HCEC 1CT (cell line): ENCODE measurements at places on chromosomes 2 and 18.
A peak's percentile ranks its signal among the peaks of the same experiment; 100 is the strongest.

GRCh38 chr2:138373993-138374408 lies 127.6 kb upstream of the SPOPL start:
- DNase-seq, result peak; percentile 61

DNA sequence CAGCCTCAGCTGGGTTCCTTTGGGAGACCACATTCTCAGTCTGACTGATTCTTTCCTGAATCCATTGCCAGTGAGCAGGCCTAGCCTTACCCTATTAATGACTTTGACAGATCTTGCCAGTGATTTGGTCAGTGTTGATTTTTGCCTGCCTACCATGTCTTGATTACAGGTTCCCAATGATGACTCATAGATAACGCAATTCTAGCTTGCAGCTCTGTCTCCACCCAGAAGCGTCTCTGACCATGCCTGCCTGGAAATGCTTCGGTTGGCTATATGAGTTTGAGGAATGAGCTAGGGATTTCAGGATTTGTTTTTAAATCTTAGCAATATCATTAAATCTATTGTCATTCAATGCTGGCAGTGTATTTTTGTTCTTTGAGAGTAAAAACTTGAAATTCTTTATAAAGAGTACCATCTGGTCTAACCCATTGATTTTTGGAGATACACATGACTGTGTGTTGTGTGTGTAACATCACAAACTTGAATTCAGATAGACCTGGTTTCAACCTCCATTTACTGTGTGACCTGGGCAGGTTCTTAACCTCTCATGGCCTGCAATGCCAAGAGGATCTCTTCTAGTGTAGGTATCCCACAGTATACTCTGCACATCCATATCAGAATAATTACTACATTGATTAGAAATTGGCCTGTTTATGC lies 57.0 kb downstream of the CCDC150 start:
- DNase-seq, result peak; percentile 56

DNA sequence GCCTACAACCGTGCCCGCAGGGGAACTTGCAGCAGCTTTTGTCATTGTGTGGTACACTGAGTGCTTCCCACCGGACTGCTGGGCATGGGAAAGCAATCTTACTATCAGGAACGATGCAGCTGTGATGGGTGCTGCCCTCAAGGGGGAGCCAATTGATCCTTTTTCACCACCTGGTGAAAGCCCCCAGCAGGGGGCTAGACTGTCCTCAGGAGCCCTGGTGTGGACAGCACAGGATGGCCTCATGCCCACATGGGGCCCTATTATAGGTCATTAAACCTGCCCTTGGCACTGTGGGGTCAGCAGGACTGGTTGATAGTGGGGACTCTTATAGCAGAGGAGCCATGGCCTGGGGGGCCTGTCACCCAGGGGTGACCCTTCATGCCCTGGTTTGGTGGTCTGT lies 172.2 kb downstream of the GLI2 start:
- DNase-seq, result no peak

DNA sequence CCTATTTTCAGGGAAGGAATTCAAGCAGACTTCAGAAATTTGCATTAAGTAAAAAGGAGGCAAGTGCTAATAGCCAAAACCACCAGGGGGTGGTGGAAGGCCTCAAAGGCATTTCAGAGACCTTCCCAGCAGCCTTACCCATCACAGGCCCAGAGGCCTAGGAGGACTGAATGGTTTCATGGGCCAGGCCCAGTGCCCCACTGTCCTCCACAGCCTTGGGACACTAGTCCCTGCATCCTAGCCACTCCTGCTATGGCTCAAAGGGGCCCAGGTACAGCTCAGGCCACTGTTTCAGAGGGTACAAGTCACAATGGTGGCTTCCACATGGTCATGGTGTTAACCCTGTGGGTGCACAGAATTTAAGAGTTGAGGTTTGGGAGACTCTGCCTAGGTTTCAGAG lies 58.6 kb upstream of the CHAC2 start:
- DNase-seq, result no peak

GRCh38 chr2:120393456-120393855 lies 47.5 kb downstream of the INHBB start:
- DNase-seq, result no peak

- no peak for DNase-seq
Measured at GRCh38 chr2:161417438-161418274, 1.6 kb downstream of the TBR1 start.

DNA sequence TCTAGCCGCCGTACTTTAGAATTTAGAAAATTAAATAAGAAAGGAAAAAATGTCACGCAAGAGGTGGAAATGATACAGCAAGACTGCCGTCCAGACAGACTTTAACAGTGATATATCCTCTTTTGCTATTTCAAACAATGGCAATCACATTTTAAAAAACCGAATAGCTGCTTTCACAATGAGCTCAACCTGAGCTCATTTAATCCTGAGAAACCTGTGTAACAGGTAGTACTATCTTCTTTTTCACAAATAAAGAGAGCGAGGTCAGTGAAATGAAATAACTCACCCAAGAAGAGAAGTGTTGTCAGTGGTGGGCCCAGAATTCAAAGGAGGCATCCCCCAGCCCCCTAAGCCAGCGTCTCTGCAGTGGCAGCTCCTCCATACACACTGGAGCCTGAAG lies 60.7 kb upstream of the DAPL1 start:
- no peak for DNase-seq

DNA sequence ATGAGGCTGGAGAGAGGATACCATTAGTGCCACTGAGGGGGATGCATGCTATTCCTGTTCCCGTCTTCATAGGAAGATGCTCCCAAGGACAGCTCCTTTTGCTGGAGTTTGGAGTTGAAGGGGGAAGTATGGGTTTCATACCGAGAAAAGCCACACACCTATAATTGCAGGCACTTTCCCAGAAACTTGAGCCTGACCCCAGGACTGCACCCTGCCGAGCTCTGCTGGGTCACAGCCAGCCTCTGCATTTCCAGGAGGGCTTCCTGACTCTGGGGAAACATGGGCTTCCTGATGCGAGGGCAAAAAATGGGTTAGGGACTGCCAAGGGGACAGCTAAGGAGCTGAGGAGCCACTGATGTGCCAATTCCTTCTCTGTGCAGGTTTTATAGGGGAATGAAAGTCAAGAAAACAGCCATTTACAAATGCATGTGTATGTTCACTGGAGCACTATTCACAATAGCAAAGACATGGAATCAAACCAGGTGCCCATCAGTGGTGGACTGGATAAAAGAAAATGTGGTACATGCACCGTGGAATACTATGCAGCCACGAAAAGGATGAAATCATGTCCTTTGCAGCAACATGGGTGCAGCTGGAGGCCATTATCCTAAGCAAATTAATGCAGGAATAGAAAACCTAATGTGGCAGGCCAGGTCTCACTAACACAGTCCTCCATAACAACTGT lies 104.5 kb downstream of the ACAA2 start:
- DNase-seq, result no peak

DNA sequence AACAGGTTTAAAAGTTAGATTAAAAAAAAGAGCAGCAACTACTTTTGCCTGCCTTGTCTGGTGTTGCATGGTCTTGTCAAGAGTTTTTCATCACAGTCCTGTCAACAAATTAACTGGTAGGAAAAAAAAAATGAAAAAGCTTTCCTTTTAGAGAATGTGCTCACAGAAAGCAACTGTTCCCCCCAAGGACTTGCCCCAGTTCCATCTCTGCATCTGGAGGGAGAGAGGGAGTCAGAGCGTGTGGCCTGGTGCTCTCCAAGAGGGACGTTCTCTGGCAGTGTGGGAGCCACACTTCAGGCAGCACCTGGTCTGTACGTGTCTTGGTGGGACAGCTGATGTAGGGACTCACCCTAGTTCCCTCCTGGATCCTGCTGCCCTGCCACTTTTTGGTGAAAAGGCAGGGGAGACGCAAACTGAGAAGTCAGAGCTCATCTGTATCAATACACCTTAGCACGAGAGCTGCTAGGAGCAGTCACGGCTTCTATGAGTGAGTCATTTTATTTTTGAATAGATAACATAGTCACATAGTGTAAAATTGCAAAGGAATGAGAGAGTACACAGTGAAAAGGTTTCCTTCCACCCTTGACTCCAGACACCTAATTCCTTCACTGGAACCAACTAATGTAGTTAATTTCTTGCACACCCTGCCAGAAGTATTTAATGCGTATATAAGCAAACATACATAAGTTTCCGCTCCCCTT lies 172.5 kb upstream of the MGAT5 start:
- DNase-seq, result no peak

- peak; percentile 62 for DNase-seq
Measured at GRCh38 chr2:189076572-189076971, 102.4 kb downstream of the COL3A1 start.

- DNase-seq, result peak; percentile 59
Measured at GRCh38 chr2:159226059-159226461, 60.4 kb downstream of the WDSUB1 start.

- DNase-seq, result peak; percentile 19
Measured at GRCh38 chr2:12131975-12132374, 385.5 kb downstream of the LPIN1 start.

- DNase-seq, result no peak
Measured at GRCh38 chr2:164498836-164499235, 122.4 kb downstream of the GRB14 start.

DNA sequence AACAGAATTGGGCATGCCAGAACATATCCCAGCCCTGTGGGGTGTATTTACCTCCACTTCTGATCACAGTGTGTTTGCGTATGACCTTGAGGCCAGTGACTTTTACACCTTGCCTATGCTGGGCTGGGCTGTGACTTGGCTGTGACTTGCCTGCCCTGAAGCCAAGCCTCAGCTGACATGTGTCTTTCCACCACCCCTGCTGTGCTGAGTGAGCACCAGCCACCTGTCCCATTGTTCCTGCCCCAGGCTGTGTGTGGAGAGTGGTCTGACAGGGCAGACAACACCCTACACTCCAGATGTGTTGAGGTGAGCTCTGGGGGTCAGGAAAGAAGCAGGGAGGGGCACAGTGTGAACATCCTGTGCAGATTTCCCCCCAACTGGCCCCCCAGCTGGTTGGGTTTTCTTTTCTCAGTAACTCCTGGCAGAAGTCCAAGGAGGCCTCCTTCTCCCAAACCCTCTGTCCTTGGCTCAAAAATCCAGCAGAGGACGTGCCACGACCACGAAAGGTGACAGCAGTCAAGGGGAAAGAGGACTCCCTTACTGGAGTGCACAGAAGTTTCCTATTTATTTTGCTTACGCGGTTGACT lies 5.1 kb upstream of the STEAP3 start:
- DNase-seq, result peak; percentile 54

GRCh38 chr2:183057333-183057985 lies 19.2 kb upstream of the NCKAP1 start:
- DNase-seq, result no peak

- peak; percentile 54 for DNase-seq
Measured at GRCh38 chr18:3463051-3463450, 13.1 kb downstream of the TGIF1 start.

DNA sequence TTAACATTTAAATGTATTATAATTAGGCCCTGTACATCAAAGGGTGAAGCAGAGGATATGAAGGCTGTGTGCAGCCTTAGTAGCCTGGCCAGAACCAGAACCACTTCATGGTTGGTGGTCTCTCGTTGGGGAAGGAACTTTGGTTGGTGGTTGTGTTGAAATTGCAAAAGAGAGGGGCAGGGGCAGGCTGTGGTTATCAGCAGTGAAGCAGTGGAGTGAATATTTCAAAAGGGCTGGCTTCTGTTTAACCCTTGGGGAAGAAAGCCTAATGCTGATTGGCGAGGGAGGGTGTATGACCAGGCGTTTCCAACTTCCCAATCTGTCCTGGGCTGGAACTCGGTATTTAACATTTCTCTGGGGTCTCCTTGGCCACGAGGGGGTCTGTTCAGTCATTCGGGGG lies 51.2 kb upstream of the LYPD6B start:
- DNase-seq, result no peak

GRCh38 chr18:5527603-5528002 lies 16.2 kb downstream of the EPB41L3 start:
- no peak for DNase-seq

DNA sequence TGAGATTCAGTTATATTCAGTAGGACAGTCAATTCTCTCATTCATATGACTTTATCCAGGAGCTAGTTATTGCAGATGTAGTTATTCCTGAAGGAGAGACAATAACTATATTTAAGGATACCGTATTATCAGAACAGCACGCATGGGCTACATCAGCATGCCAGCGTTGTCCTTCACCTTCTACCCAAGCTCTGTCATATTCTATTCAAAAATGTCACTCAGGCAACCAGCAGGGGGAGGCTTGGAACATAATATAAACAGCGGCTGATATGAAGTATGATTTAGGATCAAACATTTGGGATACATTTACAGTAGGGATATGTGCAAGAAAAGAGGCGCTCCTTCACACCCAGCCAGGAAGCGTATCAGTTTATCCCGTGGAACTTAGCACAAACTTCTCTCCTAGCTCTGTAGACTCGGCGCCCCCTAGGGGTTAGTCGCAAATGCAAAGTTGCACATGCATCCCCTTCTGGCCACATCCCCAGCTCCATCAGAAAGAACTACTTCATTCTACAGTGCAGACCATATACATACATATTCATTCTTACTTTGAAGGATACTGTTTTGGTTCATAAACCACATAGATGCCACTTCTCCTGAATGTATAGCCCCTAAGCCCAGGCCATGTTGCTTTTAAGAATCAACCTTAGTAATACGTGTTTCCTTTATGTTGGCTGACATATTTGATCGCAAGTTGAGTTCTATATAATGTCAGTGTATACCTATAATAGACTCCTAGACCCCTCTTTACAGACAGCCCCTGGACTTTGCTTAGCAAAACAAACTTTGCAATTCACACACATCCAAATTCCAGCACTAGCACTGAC lies 759.4 kb downstream of the ADCYAP1 start:
- DNase-seq, result no peak

DNA sequence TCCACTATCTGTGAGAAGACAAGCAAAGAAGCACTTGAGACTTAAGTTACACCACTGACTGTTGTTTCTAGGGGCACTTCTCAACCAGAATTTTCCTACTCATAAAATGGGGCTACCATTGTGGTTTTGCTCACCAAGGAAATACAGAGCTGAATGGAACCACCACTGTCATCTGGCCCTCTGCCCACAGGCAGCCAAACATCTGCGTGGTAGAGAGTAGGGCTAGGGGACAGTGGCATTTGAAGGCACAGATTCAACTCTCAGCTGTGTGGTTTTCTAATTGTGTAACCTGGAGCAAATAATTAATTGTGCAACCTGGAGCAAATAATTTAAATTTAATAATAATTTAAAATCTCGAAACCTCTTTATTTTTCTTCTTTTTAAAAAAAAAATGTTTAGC lies 79.6 kb downstream of the PDE11A start:
- DNase-seq, result no peak

- no peak for DNase-seq
Measured at GRCh38 chr18:62659698-62660097, 55.6 kb upstream of the PHLPP1 start.
